ENCODE measurements at places on chromosomes 12 and 14.

DNA sequence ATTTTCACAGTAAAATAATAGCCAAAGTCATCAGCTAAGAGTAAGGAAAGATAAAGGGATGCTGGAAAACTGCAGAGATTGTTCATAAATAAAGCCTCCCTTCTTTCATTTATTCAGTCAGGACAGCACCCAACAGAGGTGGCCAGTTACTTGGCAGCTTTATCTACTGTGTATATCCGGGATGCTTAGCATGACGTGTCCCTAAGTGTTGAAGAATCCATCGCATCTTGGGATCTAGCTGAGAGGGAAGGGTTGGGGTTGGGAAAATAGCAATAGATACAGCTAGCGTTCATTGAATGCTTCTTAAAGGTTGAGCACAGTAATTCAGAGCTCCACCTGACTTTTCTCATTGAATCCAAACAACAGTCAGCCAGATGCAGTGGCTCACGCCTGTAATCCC is 5.6 kb upstream of the ERBB3 start:
- DNase-seq: no peak

GRCh38 chr12:104877103-104877705 is 80.9 kb downstream of the SLC41A2 start:
- peak; percentile 20 for DNase-seq

DNA sequence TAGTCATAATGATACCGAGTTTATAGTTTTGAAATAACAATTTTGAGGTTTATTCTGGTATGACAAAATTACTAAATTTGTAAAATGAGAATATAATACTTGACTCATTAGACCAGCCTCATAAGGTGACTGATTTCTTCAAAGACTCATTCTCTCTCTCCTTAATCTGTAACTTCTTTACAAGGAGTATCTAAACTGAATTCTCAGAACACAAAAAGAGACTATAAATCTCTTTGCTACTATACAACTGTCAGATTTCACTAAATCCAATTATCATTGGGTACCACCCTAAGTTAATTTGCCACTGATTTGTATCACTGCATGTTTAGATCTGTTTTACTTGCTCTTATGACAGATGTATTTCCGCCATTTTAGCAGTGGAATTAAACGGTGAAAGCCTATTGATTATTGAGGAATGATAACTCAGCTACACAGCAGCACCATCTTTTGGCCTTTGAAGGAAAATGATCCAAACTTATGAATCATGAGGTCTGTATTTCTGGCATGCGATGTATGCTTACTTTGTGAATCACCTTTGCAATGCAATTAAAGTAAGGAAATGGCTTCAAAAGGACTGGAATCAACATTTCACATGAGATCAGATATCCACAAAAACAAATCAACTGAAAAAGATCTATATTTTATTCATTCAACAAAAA is 161.2 kb downstream of the RERGL start:
- DNase-seq: peak; percentile 19

DNA sequence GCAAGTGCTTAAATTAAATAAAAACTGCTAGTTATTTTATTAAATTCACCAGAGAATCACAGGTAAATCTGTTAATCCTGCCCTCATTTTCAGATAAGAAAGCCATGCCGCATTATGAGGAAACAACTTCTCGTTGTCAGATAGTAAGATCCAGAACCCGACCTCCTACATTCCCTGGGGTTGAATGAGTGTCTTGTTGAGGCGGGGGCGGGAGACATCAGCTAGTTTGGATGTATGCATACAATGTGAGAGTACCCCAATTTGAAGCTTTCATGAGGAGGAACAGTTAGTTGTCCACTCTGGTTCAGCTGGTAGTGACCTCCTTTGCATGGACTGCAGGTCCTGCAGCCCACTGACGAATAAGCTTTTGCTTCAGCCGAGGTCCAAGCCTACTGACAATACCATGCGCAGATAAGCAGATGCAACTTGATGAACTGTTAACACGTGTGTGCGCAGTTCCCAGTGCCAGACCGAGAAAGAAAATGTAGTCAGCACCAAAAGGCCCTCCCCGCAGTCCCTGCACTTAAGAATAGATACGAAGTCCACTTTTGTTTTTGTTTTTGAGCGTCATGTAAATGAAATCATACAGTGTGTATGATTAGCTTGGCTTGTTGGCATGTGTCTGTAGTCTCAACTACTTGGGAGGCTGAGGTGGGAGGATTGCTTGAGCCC is 34.9 kb downstream of the EVL start:
- DNase-seq: no peak

- DNase-seq: no peak
These were observed 140.0 kb downstream of the ASCL1 start for GRCh38 chr12:103097496-103097895.

- DNase-seq: no peak
These were observed 77.3 kb downstream of the EMP1 start for GRCh38 chr12:13273850-13274249.

GRCh38 chr14:53564870-53565269 is 391.8 kb downstream of the BMP4 start:
- DNase-seq: no peak

DNA sequence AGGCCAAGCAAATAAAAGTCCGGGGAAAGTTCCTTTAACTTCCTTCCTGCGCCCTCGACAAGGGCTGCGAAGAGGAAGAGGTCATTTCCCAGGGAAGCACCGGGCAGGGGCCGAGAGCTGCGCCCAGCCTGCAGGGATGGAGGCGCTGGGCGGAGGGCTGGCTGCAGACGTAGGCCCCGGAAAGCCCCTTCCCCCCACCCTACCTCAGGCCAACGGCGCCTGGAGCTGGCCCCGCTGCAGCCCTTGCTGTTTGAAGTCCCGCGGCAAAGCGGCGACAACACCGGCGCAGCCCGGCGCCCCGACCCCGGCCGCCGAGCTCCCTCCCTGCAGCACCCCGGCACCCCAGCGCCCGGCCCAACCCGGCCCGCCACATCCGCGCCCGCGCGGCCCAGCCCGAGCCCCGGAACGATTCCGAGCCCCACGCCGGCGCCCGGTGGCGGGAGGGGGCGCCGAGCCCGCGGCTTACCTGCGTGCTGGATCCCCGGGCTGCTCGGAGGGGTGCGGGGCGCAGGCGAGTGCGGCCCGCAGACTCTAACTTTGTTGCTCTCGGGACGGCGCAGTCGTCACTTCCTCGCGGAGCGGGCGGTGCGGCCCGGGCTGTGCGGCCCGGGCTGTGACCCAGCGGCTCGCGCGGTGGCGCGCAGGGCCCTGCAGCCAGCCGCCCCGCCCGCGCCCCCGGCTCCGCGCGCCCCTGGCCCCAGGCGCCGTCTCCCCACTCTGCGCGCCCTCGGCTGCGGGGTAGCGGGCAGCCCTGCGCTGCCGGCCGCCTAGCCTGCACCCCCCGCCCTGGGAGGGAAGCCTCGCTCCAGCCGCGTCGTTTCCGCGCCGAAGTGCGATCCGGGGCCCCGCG is 64.8 kb upstream of the PTGR2 start:
- DNase-seq: no peak
